ENCODE measurements at places on chromosomes 1 and 21. TPM values are rescaled to one million over a fixed set of nuclear protein-coding genes. Genes with fewer than 3 reads are reported as not detected.

DNA sequence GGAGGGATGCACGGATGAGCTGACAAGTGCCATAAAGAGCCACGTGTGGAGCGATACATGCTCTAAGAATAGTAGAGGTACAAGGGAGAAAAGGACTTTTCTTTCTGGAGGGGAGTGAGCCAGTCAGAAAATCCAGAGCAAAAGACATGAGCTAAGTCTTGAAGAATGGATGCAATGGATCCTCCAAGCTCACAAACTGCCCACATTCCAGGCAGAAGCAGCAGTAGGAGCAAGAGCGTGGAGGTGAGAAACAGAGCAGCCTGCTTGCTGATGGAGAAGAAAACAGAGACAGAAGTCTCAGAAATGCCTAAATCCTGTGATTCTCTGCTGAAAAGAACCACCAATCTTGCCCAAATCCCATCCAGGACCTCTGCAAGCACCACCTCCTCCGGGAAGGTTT is 78.2 kb upstream of the RALGPS2 start:
- no peak for DNase-seq

DNA sequence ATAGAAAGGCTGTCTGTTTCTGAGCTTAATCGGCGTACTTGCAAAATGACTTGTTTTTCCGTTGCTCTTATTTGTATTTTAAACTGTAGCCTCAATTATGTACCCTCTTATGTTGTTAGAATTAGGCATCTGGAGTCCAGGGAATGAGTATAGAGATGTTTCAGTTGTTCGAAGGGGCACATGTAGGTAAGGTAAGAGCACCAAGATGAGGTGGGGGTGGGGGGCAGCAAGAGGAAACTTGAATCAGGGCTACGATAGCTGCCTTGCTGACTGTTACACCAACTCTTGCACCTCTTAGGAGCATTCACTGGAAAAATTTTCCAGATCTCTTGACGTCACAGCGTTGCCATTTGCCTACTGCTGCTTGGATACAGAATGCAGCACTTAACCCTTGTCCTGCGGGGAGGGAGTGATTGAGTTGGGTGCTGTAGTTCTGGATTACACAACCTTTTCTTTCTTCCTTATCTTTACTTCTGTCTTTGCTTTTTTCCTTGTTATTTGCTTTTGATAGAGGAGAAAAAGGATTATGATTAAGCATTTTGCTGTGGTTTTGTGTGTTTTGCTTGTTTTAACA is 3.2 kb downstream of the ATP1B1 start:
- DNase-seq = peak; percentile 69

GRCh38 chr1:100627936-100628335 is 90.0 kb downstream of the GPR88 start:
- no peak for DNase-seq

DNA sequence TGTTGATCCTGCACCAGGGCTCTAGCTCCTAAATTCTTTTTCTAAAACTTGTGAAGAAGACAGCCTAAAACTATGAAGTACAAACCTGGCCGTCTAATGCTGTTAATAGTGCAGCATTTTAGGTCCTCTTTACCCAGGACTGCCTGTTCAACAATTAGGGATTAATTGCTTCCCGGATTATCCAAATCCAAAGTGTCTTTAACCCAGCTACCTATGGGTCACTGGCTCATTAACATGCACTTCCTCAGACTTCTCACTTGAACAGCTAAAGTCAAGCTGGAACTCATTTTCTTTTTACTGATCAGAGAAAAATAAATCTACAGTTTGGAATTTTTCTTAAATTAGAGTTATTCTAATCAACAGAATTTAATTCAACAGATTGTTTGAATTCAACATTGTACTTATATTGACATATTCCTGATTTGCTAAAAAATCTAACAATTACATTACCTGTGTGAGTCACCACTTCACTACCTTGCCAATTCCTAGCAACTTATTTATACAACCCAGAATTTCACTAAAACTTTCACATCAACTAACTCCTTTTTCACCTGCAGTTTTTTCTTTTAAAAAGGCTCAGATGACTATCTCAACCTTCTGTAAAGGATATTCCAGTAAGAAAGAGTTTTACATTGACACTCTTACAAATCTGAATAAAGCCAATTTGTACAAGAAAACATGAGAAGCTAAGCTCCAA is 3.3 kb downstream of the HNRNPU start:
- DNase-seq = no peak

DNA sequence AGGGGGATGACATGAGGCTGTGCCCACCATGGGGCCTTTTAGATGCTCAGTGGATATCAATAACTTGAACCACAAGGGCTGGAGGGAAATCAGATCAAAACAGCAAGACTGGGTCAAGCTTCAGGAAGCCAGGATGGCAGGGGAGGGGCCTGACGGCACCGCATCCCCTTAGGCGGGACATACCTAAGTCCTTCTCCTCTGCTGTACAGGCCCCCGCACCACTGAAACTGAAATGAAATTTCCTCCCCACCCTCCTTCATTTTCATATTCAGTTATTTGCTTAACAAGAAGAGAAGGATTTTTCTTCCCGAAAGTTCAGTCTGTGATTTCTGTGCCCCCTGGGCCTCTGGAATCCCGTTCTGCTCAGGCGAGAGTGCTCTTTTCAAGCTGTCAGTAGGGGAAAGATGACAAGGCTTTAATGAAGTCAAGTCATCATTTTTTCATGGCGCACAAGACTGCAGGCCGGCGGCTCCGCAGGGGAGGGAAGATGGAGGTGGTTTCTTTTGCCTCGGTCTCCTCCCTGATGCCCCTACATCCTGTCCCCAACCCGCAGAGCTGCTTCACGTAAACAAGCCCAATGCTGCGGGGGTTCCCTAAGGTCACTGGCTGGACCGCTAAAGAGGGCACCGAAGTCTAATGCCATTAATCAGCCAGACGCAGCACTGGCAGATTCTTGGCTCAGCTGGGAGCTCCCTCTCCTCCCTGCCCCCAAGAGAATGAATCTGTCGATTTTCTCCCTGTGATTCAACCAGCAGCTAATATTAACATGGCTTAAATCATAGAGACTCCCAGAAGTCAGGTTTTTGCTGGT is 264.8 kb downstream of the C1orf94 start:
- no peak for DNase-seq

DNA sequence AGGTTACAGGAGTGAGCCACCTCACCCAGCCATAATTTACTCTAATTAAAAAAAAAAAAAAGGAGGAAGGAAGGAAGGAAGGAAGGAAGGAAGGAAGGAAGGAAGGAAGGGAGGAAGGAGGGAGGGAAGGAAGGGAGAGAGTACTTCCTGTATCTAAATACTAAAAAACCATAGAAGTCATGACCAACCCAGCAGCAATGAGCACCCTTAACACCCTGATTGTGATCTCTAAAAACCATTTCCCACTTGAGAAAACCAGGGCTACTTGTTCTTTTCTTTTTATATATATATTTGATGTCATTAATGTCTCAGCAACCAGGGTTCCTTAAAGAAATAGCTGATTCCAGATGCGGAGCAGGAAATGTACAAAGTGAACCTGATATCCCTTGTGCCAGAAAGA is 31.2 kb downstream of the ARID4B start:
- DNase-seq = no peak

DNA sequence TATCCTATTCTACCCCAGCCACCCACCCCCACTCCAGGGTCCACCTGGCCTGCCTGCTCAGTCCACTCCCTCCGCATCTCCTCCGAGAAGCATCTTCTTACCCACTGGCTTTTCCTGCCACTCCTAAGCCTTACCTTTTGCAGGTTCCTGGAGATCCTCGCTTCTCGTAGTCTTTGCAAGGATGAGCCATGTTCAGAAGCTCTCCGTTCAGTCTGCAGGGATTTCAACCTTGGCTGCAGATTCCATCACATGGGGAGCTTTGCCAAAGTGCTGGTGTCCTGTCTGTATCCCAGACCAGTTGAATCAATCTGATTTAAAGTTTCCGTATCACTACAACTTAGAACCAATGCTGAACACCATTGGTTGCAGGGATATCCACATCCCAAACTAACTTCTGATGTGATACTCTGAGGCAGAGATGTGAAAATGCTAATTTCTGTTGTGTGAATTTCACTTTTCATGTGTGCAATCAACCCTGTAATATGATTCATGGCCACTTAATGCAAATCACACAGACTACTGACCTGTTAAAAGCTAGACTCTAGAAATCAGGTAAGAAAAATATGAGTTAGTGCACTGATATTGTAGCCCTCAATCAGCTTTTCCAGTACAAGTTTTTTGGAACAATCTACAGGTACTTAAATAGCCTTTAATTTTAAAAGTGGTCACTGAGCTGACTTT is 61.9 kb downstream of the CAPN2 start:
- DNase-seq = peak; percentile 17

DNA sequence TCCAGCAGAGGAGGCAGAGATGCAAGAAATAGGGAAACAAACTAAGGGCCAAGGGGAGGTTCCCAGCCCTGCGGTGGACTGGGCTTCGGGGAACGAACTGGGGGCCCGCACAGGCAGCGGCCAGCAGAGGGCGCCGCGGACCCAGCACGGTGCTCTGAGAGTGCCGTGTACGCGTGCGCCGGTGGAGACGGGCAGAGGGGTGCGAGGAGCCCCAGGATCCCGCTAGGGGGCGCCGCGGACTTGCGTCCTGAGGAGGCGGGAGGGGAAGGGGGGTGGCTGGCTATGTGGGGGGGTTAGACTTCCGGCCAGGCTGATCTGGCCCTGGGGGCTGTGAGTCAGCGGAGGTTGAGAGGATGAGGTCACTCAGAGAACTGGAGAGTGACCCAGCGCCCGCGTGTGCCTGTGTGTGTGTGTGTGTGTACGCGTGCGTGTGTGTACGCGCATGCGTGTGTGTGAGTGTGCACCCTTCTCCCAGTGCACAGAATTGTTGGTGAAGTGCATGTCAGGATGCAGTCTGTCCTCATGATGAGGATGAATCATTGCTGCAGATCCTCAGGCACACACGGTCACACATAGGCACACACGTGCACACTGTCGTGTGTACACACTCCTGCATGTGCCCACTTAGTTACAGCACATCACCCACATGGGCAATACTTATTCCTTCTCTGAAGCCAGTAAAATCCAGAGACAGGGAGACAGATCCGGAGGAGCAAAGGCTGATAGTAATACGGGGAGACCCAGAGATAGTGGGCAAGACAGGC is 17.0 kb downstream of the NES start:
- peak; percentile 99 for DNase-seq

DNA sequence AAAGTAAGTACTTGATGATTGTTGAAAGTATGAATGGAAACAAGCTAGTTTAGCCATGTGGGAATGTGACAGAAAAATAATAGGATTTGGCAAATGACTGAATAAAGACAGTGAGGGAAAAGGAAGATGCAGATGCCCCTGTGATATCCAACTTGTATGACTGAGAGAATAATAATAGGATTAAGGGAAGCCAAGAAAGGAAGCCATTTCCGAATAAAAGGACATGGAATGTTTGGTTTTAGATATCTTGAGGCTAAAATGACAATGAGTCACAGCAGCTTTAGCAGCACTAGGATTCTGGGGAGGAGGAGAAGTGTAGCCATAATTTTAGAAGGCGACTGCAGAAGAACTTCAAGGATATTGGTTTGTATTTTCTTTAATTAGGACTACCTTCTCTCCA is 109.2 kb downstream of the TTLL7 start:
- DNase-seq = no peak

DNA sequence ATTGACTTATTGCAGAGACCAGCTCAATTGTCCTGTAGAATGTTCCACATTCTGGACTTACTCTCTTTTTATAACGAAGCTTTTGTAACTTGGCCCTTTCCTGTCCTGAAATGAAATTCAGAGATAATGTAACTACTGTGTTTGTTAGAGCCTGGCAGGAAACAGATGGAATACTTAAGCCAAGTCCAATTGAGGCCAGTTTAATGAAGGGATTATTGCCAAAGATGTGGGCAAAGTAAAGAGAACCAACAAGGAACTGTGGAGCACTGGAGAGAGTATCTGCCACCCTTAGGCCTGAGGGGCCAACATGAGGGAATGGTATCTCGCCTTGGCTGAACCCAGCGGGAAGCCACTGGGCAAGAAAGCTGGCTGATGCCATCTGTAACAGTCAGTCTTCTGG is 32.9 kb downstream of the MFSD2A start:
- DNase-seq = peak; percentile 30

DNA sequence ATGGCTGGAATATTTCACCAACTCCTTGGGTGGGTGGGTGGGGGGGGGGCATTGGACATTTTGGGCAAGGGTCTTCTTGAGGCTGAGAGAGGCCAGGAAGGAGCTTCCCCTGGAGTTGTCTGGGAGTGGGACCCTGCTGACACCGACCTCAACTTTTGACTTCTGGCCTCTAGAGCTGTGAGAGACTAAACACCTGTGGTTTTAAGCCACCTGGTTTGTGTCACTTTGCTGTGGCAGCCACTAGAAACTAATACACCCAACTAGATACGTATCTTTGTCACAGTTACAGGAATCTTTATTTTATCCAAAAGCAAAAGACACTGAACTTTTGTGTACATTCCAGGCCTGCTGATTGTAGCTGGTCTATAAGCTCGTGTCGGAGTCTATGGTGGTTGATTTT is 9.9 kb upstream of the RIPK4 start:
- DNase-seq = no peak

DNA sequence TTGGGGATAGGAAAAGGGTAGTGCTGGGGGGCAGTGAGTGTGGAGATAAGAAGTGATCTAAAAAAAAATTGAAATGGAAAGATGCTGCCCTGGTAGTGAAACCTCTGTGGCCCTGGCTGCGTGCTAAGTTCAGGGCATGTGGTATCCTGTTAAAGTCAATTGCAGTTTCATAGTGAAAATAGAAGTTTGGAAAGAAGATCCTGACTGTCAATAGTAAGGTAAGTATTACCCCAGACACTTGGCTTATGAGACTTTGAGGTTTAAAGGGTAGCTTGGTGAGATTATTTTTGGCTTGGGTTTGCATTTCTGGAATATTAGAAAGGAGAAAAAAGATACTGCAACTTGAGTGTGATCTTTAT is 6.8 kb downstream of the ARID1A start:
- no peak for DNase-seq

DNA sequence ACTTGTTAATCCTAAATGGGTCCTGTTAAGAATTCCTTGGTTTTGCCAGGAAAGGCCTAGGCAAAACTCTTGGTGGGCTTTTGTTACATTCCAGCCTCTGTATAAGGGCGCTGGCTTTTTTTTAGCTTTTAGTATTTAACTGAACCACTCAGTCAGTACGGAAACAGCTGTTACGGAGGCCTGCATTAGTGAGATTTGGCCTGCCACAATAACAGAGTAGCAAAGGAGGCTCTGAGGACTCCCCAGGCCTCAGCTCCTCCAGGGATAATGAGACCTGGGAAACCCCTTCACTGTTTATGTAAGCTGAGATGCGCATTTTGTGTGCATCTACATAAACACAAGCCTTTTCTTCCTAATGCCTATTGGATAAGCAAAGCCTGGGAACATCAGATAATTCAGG is 210.2 kb downstream of the APP start:
- peak; percentile 76 for DNase-seq

Gene IFNGR2
- total RNA-seq = 41.9 TPM

Gene C1orf167
- total RNA-seq = 0.95 TPM

Gene OBSCN
- total RNA-seq = 68.9 TPM

Gene LCE1F
- not detected for total RNA-seq
